ENCODE measurements at places on chromosomes 6 and 20.

GRCh38 chr6:158418501-158418900 is 106.2 kb downstream of the TULP4 start:
- DNase-seq: no peak

GRCh38 chr6:136012943-136013342 is 161.4 kb downstream of the PDE7B start:
- DNase-seq: no peak

DNA sequence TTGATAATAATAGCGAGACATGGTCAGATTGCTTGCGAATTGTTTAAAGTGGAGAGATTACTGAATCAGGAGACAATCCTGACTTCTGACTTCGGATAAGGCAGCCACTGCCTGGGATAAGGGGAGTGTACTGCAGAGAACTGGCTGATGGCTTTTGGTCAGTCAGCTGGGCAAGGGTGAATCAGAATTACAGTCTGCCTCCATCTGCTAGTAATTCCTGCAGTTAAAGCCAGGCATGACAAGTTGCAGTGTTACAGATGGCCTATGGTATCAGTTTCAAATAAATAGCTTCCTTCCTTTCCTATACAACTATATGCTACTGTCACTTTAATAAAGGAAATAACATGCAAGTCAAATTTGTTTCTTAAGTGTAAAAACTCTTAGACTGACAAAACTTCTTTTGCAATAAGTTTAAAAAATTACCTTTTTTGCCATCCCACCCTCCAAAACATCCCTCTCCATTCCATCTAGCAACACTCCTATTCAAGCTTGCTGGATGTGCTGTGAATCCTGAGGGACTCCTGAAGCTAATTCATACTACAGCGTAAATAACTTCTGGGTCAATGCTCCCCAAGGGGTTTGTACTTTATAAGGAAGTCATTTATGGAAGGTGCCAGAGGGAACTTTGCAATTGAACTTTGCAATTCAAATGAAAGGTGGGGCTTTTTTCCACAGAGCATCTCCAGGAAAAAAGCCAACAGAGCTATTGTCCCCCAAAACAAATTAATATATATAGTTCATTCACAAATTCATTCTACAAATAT is 245.2 kb downstream of the ADGRB3 start:
- DNase-seq: no peak

DNA sequence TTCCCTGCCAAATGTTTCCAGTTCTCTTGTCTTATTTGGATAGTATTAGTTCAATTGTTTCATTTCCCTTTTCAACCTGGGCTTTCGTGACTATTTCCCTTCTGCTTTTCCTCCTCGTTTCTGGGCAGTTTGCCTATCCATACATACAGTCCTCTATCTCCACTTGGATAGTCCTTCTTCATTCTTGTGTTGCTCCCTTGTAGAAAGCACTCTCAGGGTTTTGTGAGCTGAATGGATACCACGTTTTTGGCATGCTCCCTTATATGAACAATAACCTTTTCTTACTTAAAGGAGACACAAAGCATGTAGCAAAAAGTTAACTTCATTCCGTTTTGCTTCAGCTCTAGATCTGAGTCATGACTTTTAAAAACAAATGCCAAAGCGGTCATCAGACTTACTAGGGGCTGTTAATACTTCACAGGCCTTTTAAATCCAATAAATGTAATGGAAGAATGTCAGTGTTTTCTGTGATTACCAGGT is 16.6 kb downstream of the CRYBG1 start:
- DNase-seq: no peak

- DNase-seq: no peak
Measured at GRCh38 chr6:33610779-33611732, 10.1 kb upstream of the ITPR3 start.

GRCh38 chr20:15332711-15333160 is 995.3 kb upstream of the FLRT3 start:
- DNase-seq: no peak

DNA sequence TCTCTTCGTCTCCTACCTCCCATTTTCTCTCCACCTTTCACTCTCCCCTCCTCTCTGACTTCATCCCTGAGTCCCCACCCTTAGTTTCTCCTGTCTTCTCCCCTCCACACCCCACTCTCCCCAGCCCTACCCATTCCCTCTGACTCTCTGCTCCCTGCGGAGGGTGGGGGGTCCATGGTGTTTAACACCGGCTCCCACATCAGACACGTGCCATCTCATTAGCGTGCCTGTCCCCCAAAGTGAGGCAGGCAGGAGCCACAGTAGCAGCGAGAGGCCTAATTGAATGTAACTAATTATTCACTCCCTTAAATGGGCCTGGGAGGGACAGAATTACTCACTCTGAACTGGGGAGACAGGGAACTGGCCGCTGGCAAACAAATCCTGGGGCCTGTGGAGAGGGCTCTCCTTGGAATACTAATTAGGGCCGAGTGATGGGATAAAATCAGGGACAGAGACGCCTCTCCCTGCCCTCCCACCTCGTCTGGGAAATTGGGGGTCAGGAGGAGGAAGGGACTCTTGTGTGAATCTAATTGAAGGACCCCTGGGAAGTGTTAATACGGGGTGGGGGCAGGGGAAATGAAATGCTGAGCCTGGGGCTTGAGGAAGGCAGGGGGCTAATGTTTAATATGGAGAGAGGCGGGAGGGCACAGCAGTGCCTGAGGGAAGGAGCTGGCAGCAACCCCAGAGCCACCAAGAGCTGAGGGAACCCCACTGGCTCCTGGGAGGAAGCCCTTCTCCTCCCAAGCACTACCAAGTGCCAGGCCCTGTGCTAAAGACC is 17.9 kb downstream of the CD40 start:
- no peak for DNase-seq

- no peak for DNase-seq
Measured at GRCh38 chr6:155483858-155484257, 28.2 kb upstream of the NOX3 start.

GRCh38 chr6:10610289-10610688 is 84.1 kb downstream of the C6orf52 start:
- no peak for DNase-seq

- no peak for DNase-seq
Measured at GRCh38 chr6:29845405-29846006, 17.9 kb downstream of the HLA-G start.

DNA sequence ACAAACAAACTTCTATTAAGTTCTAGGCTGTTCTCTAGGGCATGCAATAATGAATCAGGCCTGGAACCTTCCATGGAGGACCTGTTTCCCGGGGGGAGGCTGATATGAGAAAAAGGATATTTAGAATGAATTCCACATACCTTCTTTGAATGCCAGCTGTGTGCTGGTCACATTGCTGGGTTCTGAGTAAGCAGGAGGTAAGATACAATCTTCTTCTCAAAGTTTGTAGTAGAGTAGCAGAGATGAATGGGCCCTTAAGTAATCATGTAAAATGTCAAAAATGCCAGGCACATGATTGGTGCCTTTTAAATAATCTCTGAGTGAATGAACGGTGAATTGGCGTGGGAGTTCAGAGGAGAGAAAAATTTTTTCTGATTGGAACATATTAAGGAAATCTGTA is 47.4 kb downstream of the TGM2 start:
- no peak for DNase-seq

DNA sequence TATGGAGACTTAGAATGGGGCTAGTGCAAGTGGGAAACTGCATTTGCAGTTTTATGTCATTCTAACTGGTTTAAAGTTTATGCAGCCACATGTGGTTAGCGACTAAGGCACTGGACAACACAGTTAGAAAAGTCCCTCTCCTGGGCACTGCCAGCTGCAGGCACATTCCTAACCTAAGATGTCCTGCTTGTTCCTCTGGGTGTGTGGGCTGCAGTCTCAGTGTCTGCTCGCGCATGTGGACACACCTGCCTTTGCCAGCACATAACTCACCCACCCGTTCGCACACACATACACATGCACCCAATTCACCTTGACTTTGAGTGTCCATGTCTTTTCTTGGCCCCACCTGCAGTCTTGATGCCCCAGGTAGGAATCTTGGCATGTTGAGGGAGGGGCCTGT is 18.5 kb upstream of the SLC22A2 start:
- DNase-seq: no peak

GRCh38 chr6:53868626-53869025 is 73.8 kb downstream of the LRRC1 start:
- DNase-seq: no peak

GRCh38 chr6:31970604-31971271 is 1.2 kb downstream of the DXO start:
- DNase-seq: no peak

DNA sequence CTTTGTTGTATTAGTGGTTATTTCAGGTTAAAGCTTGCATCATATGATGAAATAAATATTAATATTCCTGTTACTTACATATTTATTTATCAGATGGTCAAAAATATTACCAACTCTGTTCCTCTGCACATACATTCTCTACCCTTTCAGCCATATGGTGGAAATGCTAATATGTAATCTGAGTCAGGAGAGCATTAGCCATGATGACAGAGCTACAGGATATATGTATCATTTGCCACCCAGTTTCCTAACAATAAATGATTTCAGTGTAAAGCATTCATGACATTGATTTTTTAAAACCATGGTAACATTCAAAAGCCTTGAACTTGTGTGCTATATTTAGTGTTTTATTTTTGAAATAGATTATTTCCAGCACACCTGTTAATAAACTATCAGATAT is 16.6 kb downstream of the POPDC3 start:
- no peak for DNase-seq

DNA sequence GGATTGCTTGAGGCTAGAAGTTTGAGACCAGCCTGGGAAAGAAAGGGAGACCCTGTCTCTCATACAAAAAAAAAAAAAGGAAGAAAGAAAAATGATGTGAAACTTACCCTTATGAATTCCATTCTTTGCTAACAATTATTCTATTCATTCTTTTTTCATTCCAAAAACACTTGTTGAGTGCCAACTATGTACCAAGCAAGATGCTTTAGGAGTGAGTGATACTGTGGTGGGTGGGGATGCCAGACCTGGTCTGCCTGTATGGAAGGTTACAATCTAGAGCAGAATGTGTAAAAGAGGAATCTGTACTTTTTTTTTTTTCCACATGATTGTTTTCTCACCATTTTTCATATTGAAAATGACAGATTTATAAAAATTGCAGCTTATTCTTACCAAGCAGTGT is 73.8 kb upstream of the TULP1 start:
- no peak for DNase-seq

DNA sequence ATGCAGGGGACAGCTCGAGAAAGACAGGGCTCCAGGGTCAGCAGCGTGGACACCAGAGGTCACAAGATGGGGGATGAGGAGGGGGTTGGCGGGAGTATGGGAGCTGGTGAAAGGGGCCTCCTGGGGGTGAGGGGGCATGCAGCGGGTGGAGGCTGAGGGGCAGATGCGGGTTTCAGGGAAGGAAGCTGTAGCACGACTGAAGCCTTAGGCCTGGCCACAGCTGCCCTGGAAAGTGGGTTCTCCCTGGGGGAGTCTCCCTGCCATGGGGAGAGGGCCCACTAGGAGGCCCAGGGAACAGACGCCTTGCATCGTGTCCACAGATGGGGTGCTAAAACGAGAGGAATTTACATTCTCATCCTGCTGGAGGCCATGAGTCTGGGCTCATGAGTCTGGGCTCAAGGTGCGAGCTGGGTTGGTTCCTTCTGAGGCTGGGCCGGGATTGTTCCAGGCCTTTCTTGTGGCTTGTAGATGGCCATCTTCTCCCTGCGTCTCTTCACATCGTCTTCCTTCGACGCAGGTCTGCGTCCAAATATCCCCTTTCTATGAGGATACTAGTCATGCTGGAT is 18.0 kb downstream of the APCDD1L start:
- no peak for DNase-seq

All from stimulated activated CD8-positive, alpha-beta memory T cell treated with anti-CD3 and anti-CD28 coated beads, Interleukin-7, amount 100 ng/mL, for 1 hour (primary cell).